SK-N-SH treated with all-trans-retinoic acid at 6 μM for 48 hours (cell line): ENCODE measurements at places on chromosomes 1 and 21.

- ATAC-seq: no peak
These were observed 237.9 kb downstream of the FOXD2 start for GRCh38 chr1:47675721-47676120.

- no peak for ATAC-seq
These were observed 2.0 kb upstream of the SYT6 start for GRCh38 chr1:114155706-114156105.

- no peak for ATAC-seq
These were observed 335.0 kb upstream of the NFIA start for GRCh38 chr1:60747353-60747752.

DNA sequence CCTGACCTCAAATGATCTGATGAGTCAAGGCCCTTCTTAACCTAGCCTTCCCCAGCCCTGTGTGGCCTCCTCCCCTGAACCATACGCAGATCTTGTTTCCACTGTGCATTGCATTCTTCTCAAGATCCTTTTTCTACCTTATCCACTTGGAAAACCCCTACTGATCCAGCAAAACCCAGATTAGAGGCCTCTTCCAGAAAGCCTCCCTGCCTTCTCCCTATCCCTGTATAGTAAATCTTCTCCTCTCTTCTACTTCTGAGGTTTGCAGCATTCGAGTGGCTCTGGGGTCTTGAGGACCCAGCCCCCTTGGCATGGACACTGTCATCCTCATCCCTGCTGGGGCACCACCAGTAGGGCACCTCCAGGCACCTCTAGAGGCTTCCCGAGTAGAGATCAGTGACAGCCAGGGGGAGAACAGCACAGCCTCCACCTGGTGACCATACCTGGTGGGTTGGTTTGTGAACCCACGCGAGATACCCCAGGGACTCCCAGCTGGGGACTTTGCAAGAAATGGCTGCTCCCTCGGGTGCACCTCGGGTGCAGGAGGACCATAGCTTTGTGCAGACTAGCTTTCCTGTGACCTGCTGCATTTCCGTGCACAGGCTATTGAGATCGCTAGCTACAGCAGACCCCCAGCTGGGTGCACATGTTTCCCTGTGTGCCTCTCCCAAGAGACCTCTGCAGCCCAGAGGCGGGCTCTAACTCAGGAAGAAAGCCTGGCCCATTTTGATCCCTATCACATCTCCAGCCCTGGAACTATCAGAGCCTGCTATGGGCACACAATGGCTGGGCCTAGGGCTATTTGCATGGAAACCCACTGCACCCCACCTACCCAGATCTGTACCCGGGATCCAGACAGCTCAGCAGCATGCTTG is 34.2 kb downstream of the MATN1 start:
- ATAC-seq: no peak

DNA sequence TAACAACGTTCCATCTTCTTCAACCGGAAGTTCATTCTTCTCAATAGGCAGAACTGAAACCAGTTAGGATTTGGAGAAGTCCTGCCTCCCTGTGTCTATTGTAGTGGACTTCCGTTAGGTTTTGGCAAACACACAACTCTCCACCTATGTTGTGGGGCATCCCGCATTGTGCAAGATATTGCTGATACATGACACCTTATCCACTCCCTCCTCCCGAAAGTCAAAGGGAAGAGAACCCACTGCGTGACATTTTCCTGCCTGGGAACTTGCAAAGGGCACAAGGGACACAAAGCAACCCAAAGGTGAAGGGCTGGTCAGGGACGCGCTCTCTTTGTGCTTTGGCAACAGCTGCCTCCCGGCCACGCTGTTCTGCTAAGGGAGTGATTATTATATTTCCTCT is 164.8 kb downstream of the TPR start:
- ATAC-seq: no peak

DNA sequence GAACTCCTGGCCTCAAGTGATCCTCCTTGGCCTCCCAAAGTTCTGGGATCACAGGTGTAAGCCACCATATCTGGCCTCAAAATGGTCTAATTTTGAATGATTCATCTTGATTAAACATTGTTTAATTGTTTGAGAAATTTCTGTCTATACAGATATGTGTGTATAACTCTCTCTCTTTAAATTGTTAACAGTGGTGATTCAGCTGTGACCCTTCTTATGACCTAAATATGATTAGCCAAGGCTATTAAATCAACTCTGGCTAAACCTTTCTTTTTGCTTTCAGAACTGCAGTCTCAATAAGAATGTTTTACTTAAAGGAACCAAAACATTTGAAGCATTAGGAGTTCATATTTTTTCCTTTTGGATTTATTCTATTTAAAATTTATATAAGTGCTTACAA is 19.2 kb upstream of the B3GALT5 start:
- no peak for ATAC-seq

DNA sequence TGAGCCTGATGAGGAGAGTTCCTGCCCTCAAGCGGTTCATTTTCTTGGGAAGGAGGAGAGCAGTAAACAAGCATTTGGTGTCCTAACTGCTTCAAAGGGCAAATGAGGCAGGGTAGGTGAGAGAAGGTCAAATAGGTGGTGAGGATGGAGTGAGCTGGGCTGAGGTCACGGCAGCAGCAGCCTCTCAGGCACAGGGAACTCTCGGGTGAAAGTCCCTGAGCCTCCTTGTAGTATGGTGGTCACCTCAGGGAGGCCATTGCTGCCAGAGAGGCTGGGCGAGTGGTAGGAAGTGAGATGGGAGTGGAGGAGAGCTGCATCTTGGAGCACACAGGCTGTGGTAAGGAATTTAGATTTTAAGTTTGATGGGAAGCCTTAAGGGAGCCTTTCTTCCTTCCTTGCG is 4.0 kb downstream of the ADARB1 start:
- no peak for ATAC-seq

GRCh38 chr1:65401612-65402011 is 18.9 kb upstream of the LEPR start:
- no peak for ATAC-seq

DNA sequence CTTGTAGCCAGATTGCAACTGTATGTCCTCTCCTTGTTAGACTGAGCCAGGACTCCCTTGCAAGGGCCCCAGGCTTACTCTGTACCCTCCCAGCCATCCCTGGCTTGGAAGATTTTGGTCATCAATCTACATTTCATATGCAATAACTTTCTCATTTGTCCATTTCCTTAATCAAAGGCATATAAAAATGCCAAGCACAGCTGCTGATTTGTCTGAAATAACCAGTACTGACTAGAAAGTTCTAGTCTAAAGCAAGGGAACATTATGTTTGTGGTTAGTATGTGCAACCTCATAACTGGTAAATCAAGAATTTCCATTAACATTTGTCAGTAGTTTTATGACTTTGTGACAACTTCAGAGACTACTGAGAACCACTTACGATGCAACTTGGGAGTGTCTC is 370.2 kb downstream of the ST6GALNAC3 start:
- ATAC-seq: no peak

DNA sequence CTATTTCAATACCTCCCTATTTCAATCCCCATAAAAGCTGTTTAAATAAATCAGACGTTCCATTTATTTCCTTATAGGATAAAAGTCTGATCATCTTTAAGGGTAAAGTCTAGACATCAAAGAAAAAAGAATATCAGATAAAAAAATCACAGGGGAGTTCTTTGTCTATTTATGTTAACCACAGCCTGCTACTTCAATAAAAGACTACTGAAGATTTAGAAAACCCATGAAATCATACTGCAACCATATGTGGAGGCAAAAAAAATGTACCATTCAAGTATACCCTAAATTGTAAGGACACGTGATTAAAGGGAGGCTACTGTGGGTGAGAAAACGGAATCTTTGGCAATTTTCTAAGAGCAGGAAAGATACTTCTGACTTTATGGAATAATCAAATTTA is 108.2 kb upstream of the TNFSF4 start:
- no peak for ATAC-seq

DNA sequence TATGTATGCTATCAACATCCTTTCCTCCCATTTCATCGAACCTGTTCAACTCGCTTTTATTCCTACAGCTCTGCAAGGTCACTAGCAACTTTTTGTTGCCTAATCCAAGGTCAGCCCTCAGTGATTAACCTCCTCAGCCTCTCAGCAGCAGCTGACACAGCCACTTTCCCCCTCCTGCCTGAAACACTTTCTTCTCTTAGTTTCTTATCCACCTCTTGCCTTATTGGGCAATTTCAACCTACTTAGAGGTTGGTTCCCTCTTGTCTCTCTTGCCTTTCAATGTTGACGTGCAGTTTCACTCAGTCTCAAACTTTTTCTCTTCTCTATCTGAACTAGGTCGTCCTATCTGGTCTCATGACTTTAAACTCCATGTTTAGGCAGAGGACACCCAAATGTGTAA is 156.3 kb downstream of the C1orf94 start:
- no peak for ATAC-seq
